Activated CD8-positive, alpha-beta memory T cell treated with anti-CD3 and anti-CD28 coated beads for 48 hours (primary cell): ENCODE measurements at places on chromosomes 7 and 10.
A peak's percentile ranks its signal among the peaks of the same experiment; 100 is the strongest.

DNA sequence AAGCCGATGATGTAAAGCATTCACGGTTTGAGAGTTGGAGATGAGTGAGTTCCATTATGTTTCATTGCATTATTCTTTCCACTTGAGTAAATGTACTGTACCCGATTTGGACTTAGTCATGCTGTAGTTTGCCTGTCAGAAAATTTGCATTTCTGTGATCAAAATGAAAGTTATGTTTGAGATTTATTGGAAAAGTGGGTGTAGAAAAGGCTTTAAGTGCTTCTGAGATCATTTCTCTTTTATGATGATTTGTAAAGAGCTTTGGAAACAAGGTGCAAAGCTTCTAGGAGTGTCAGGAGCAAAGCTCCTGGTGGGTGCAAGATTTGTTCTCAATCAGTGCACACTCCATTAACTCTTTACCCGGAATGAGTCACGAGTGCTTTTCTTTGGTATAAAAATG, 204.1 kb upstream of the POM121L12 start:
- no peak for DNase-seq

DNA sequence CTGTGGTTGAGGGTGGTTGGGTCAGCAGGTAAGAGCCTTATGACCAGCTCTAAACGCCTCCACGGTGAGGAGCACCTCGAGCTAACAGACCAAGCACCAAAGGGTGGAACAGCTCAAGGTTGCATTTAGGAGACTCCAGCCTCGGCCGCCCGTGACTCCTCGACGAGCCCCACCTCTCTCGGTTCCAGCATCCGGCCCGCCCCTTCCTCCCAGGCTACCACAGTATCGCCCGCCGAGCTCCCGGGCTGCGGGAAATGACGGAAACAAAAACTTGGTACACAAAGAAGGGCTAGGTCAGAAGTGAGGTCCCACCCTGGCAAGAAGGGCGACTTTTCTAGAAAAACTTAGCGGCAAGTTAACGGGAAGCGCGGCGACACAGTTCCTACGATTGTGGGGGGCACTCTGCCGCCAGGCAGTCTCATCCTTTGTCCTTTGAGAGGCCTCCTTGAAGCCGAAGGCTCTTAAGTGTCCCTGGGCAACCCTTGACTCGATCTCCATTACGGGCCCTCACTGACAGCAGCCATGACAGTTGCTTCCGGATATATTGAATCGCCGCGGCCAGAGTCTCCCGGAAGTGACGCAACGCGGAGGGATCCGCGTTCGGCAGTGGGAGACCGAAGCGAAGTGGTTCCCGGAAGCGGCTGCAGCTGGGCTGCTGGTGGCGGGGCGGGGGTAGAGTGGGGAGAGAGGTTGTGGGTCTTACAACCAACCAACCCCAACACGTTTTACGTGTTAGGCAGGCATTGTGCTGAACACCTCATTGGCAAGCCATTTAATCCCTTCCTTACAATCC, 40.2 kb upstream of the ZNF518A start:
- peak; percentile 77 for DNase-seq

DNA sequence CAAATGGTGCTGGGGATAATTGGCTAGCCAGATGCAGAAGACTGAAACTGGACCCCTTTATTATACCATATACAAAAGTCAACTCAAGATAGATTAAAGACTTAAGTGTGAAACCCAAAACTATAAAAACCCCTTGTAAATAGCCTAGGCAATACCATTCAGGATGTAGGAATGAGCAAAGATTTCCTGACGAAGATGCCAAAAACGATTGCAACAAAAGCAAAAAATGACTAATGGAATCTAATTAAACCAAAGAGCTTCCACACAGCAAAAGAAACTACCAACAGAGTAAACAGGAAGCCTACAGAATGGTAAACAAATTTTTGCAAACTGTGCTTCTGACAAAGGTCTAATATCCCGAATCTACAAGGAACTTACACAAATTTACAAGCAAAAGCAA, 30.9 kb upstream of the PLXDC2 start:
- no peak for DNase-seq

GRCh38 chr10:103632247-103632642, 138.7 kb downstream of the NEURL1 start:
- DNase-seq: no peak

- no peak for DNase-seq
Measured at GRCh38 chr10:11163780-11164550, 146.3 kb downstream of the CELF2 start.

DNA sequence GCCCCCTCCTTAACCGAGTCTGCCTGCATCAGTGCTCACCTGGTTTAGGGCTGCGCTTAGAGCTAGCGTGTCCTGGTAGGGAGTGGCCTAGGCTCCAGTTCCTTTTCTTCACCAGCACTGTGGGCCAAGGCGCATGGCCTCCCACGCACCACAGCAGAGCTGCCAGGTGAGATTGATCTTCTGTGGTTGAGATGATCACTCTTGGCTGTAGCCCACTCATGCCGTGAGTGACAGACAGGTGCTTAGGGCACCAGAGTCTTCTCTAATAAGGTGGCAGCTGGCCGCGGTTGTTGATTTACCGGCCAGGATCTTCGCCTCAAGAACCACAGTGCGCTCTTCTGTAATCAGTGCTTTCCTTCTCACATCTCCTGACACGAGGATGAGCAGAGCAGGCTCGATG, 157.2 kb upstream of the INSYN2A start:
- no peak for DNase-seq

- no peak for DNase-seq
Measured at GRCh38 chr7:50450590-50451032, 461 bp upstream of the FIGNL1 start.

DNA sequence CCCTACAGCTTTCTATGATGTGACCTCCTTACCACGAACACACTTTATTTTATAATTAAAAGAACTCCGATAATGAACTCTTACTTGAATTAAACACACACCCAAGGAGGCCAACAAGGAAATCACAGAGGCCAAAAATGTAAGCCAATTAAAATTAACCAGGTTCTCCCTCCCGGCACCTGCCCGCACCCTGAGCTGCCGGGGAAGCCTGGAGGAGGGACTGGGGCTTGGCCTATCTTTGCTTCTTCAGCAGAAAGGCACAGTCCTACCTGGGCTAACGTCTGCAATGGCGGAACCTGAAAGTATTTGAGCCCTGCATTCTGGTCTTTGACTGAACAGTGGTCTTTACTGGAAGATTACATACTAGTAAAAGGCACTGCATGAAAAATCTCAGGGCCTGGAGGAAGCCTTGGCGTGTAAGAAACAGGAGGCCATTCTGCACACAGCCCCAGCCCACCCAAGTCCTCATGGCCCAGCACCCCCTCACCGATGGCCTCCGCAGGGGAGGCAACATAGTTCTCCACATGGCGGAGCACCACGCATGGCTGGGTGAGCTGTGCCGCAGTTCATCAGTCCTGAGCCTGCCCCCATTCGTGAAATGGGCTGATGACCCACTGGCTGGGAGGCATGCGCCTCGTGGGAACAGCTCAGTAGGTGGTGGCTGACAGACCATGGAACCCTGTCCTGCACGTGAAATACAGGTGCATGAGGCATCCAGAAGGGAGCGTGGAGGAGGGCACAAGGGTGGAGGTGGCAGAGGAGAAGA, 173.8 kb downstream of the PARD3 start:
- no peak for DNase-seq

DNA sequence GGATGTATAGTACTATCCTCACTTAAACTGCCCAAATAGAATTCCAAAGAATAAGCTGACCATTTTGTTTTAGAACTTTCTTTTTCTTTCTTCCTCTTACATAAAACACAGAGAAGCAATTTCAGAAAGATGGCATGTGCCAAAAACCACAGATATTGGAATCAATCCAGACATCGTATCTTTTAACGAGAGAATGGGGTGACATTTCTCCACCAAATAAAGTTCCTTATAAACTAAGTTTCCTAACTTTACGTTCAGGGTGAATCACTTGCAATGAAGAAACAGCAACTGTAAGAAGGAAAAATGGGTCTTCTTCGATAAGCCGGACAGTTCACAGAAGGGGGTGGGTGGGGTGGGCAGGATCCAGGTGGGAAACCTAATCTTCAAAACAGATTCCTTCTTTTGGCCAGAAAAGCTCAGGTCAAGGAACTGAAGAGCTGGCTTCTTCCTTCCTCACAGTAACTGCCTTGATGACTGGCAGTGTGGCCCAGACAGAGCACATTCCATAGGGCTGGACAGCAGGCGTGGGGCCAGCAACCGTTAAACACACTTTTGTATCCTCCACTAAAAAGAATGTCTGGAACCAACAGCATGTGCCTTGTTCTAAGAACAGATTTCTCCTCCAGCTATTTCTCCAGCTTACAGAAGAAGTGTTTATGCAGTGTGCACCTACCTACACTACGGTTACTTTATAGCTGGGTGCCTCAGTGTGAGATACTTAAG, 31.5 kb downstream of the CREB3L2 start:
- DNase-seq: no peak

DNA sequence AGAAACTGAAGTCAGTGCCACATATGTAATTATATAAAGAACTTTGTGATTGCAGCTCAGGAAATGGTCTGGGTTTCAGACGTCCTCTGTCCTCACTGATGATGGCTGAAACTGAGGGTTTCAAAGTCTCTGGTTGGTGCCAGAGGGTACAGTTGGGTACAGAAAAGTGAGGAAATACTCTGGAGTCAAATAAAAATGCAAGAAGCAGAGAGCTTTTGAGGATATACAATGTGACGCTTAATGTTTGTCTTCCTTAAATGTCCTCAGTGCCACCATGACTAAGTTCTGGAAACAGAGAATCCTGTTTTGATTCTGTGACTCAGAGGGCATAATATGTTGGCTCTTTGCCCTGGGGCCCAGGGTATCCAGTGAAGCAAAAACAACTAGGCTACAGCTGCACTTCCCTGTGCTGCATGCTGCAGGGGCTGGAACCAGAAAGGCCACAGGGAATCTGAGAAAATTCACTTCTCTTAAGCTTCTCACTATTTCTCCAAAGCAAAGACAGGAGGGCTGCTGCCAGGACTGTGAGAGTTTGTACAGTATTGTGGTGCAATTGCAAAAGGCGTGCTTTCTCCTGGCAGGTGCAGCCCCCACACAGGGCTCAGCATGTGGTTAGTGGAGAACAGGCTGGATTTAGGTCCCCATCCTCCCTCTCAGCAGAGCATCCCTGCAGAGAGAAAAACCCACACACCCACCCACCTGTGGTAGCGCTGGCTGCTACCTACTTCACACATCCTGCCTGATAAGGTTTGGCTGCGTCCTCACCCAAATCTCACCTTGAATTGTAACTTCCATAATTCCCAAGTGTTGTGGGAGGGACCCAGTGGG, 169.5 kb upstream of the SVIL start:
- DNase-seq: no peak

- DNase-seq: no peak
Measured at GRCh38 chr7:28068811-28069216, 111.8 kb downstream of the JAZF1 start.

GRCh38 chr10:71287456-71287855, 31.6 kb upstream of the SLC29A3 start:
- DNase-seq: no peak

- no peak for DNase-seq
Measured at GRCh38 chr7:157580324-157580723, 243.5 kb downstream of the DNAJB6 start.

DNA sequence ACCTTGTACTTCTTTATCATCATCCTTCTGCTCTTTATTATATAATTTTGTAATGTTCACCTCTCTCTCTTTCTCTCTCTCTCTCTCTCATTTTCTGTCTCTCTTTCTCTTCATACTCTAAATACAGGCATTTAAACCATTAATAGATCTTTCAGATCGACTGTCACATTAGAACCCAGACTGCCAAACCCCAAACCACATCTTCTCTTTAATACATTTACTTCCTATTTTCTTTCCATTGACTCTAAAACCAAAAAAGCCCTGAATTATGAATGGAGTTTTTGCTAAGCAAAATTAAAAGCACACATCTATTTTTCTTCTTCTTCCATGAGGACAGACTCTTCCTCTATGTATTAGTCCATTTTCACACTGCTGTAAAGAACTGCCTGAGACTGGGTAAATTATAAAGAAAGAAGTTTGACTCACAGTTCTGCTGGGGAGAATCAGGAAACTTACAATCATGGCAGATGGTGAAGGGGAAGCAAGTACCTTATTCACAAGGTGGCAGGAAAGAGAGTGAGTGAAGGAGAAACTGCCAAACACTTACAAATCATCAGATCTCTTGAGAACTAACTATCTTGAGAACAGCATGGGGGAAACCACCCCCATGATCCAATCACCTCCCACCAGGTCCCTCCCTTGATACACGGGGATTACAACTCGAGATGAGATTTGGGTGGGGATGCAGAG, 272.7 kb upstream of the MGMT start:
- no peak for DNase-seq

DNA sequence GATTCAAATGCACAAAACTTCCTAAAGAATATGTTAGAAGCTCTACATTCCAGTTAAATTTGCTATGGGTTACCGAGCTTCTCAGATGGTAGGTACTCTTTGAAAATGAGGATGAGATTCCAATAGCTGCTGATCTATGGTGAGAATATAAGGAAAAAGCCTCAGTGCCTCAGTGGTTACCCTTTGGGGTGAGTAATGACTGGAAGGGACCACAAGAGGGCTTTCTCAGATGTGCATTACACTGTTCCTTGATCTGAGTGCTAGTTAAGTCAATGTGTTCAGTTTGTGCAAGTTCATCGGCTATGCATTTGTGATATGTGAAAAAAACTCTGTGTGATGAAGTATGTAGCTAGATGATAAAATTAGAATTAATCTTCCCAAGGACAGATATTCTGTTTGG, 3.5 kb downstream of the NRCAM start:
- DNase-seq: no peak

- no peak for DNase-seq
Measured at GRCh38 chr10:24208661-24209431, at the start of gene KIAA1217. TSS of gene KIAA1217 (plus strand) at chr10:24209138. CDS start at chr10:24209194, 56 bp downstream.

DNA sequence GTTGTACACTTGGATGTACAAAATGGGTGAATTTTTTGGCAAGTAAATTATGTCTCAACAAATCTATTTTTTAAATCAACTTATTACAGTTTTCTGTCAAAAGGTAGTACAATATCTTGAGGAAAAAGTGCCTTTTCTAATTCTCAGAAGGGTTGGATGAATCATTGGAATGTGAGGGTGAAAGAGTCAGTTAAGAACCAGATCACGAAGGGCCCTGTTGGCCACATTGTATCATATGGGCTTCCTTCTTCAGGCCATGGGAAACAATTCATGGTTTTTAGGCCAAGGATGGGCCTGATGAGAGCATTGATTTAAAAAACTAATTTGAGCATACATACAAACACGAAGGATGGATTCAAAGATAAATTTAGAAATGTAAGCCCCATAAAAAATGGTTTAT, 503.7 kb downstream of the TNS3 start:
- no peak for DNase-seq

GRCh38 chr7:44796034-44796503, 412 bp upstream of the PPIA start:
- no peak for DNase-seq

- DNase-seq: no peak
Measured at GRCh38 chr10:122246830-122247520, 24.1 kb upstream of the BTBD16 start.

GRCh38 chr10:79353000-79353406, 5.7 kb downstream of the PPIF start:
- no peak for DNase-seq

GRCh38 chr10:46328853-46329689, 42.3 kb downstream of the ANTXRL start:
- DNase-seq: no peak
